Uterus (tissue), 4 donors: ENCODE measurements at places on chromosomes 12 and 14. TPM values are rescaled to one million over a fixed set of nuclear protein-coding genes. Genes with fewer than 3 reads are reported as not detected.
A peak's percentile ranks its signal among the peaks of the same experiment; 100 is the strongest.

ASCL1 gene
- total RNA-seq = 0.48 TPM

SP7 gene
- total RNA-seq = 0.34 TPM

CLECL1 gene
- not detected for total RNA-seq

GPRC5D gene
- not detected for total RNA-seq

CD69 gene
- 3.3 TPM for total RNA-seq

TM7SF3 gene
- 32.8 TPM for total RNA-seq

DNA sequence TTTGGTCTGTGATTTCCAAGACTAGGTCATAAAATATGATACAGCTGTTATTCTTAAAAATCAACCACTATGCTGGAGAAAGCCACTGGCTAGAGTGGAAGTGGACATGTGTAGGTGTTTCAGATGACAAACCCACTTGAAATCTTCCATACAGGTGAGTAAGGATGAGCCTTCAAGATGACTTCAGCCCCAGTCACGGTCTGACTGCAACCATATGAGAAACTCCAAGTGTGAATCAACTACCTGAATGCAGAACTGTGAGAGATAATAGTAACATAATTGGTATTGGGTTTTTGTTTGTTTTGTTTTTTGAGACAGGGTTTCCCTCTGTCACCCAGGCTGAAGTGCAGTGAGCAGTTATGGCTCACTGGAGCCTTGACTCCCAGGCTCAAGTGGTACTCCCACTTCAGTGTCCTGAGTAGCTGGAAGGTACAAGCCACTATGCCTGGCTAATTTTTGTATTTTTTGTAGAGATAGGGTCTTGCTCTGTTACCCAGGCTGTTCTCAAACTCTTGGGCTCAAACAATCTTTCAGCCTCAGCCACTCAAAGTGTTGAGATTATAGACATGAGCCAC, 273.3 kb upstream of the LRIG3 start:
- H3K36me3 ChIP-seq = no peaks in the 10 kb centered on the region
- H3K4me3 ChIP-seq = no peak overlapping the region
- H3K4me1 ChIP-seq = no peaks in the 10 kb centered on the region
- no peaks in the 10 kb centered on the region for H3K27me3 ChIP-seq
- no peak for DNase-seq
- no peak overlapping the region for H3K27ac ChIP-seq

DNA sequence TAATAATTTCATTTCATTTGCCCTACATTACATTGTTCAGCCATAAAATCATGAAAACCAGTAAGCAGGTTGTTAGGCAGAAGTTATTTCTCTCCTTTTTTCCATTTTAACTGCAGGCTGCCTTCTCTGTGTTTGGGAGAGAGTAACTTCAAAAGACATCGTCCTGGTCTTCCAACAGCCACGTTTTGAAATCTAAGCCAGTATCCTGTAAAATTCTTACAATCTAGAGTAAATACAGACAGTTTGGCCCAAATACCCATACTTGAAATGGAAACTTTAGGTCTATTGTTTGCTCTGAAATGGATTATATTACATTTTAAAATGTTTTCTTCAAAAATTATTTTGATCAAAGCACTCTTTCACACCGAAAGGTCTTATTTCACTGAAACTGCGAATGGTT, 66.1 kb upstream of the SLCO1C1 start:
- H3K27me3 ChIP-seq = no peaks in the 10 kb centered on the region
- H3K4me3 ChIP-seq = no peak overlapping the region
- no peaks in the 10 kb centered on the region for H3K4me1 ChIP-seq
- H3K27ac ChIP-seq = peak overlapping the region; percentile 55
- H3K36me3 ChIP-seq = no peaks in the 10 kb centered on the region
- DNase-seq = no peak

DNA sequence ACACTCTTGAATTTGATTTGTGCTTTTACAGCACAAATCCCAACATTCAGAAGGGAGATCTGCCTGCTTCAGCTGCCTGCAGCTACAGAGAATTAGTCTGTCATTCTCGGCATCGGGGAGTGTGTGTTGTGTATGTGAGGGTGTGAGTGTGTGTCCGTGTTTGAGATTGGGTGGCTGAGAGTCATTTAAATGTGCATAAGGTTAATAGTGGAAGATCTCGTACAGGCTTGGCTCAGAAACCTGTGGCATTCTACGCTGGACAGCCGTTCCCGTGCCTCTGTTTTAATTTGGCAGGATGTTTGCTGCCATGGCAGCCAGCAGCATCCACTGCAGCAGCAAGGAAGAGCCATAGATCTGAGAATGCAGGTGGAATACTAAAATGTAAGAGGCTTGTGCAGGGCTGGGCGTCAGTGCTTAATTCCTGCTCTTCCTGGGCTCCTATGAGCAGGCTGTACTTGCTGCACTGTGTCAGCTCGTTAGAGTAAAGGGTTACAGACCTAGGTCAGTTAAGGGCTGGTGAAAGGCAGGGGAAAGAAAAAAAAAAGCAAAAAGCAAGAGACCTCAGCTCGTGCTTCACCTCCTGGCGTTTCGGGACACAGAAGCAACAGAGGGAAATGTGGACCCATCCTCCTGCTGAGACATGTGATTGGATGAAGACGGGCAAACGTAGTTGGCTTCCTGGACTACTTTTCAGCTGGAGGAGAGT, 205.4 kb downstream of the NAV3 start:
- H3K27ac ChIP-seq = peak overlapping the region; percentile 44
- H3K4me3 ChIP-seq = peak overlapping the region; percentile 20
- DNase-seq = peak; percentile 16
- no peaks in the 10 kb centered on the region for H3K4me1 ChIP-seq
- H3K36me3 ChIP-seq = no peaks in the 10 kb centered on the region
- H3K27me3 ChIP-seq = no peaks in the 10 kb centered on the region

DNA sequence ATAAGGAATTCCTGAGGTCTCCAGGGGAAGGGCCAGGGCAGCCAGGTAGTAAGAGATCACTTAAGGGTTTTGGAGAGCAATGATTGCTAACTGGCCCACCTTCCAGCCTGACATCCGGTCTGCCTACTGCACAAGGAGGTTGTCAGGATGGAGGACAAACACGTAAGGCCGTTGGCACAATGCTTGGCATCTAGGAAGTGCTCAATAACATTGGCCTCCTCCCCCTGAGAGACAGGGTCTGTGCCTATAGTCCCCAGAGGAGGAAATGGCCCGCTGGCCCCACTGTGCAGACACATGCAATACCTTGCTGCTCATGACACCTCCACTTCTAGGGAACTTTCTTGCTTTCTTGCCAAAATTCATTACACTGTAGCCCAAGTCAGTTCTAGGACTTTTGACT, 73.2 kb downstream of the NTF3 start:
- no peaks in the 10 kb centered on the region for H3K27me3 ChIP-seq
- H3K4me1 ChIP-seq = no peaks in the 10 kb centered on the region
- H3K27ac ChIP-seq = no peak overlapping the region
- H3K4me3 ChIP-seq = no peak overlapping the region

DNA sequence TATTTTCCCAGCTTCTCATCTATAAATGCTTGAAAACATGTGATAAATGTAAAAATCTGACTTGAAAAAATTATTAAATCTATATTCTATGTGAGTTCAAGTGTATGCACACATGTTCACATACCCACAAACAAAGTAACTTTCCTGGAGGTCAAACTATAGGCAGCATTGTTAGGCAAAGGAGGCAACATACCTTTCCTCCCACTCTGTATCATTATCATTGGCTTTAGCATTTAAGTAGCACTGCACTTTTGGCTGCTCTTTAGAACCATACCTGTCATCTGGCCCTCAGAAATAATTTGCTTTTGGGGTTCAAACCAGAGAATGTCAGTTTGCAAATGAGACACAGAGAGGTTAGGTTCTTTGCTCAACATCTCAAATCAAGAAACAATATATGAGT, 102.4 kb upstream of the CCDC196 start:
- no peak for DNase-seq
- no peak overlapping the region for H3K4me3 ChIP-seq
- no peaks in the 10 kb centered on the region for H3K36me3 ChIP-seq
- no peaks in the 10 kb centered on the region for H3K27me3 ChIP-seq
- no peaks in the 10 kb centered on the region for H3K4me1 ChIP-seq

GRCh38 chr14:73153272-73153671, 17.0 kb downstream of the PSEN1 start:
- H3K27ac ChIP-seq = no peak overlapping the region
- H3K36me3 ChIP-seq = no peaks in the 10 kb centered on the region
- H3K4me3 ChIP-seq = no peak overlapping the region
- no peak for DNase-seq
- H3K4me1 ChIP-seq = no peaks in the 10 kb centered on the region
- no peaks in the 10 kb centered on the region for H3K27me3 ChIP-seq

GRCh38 chr14:68308726-68309520, 483.9 kb downstream of the ZFP36L1 start:
- no peak overlapping the region for H3K4me3 ChIP-seq
- DNase-seq = no peak
- peak overlapping the region; percentile 78 for H3K27ac ChIP-seq
- H3K36me3 ChIP-seq = no peaks in the 10 kb centered on the region
- H3K27me3 ChIP-seq = no peaks in the 10 kb centered on the region

GRCh38 chr12:112970391-112970790, 7.9 kb upstream of the OAS2 start:
- no peak for DNase-seq
- no peak overlapping the region for H3K4me3 ChIP-seq
- no peaks in the 10 kb centered on the region for H3K4me1 ChIP-seq
- H3K27ac ChIP-seq = no peak overlapping the region
- H3K27me3 ChIP-seq = no peaks in the 10 kb centered on the region
- no peaks in the 10 kb centered on the region for H3K36me3 ChIP-seq

DNA sequence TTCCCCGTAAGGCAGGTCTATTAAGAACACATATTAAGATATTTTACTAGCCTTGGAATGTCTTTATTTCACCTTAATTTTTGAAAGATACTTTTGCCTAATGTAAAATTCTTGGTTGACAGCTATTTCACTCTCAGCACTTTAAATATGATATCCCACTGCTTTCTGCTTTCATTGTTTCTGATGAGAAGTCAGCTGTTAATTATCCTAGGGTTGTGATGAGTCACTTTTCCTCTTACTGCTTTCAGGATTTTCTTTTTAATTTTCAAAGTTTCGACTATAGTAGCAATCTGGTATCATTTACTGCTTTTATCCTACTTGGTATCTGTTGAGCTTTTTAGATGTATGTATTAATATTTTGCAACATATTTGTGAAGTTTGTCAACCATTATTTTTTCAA, 578.9 kb upstream of the ATP2B1 start:
- H3K4me1 ChIP-seq = no peaks in the 10 kb centered on the region
- no peaks in the 10 kb centered on the region for H3K36me3 ChIP-seq
- no peaks in the 10 kb centered on the region for H3K27me3 ChIP-seq
- H3K27ac ChIP-seq = no peak overlapping the region
- DNase-seq = no peak
- H3K4me3 ChIP-seq = no peak overlapping the region

GRCh38 chr12:2412305-2412643, 359.5 kb downstream of the CACNA1C start:
- DNase-seq = no peak
- H3K27ac ChIP-seq = no peak overlapping the region
- no peak overlapping the region for H3K4me3 ChIP-seq
- H3K36me3 ChIP-seq = no peaks in the 10 kb centered on the region
- H3K4me1 ChIP-seq = peaks cover 5% of the 10 kb centered on the region
- H3K27me3 ChIP-seq = no peaks in the 10 kb centered on the region

DNA sequence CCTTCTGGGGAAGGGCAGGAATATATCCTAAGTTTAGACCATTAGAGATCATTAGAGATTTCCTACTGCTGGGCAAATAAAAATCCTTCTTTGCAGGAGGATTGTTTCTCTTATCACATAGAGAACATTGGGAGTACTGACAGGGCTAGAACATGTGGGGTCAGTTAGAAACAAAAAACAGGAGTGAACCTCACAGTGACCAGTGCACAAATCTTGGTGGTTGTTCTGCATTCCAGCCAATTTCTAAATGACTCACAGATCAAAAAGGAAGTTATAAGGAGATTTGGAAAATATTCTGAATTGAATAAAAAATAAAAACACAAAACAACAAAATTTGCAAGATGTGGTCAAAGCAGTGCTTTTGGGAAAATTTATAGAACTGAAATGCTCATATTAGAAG, 118.8 kb downstream of the LLPH start:
- H3K36me3 ChIP-seq = no peaks in the 10 kb centered on the region
- no peaks in the 10 kb centered on the region for H3K4me1 ChIP-seq
- no peak overlapping the region for H3K4me3 ChIP-seq
- no peak overlapping the region for H3K27ac ChIP-seq
- no peaks in the 10 kb centered on the region for H3K27me3 ChIP-seq
- DNase-seq = no peak

- H3K36me3 ChIP-seq = no peaks in the 10 kb centered on the region
- H3K4me3 ChIP-seq = peak overlapping the region; percentile 78
- no peaks in the 10 kb centered on the region for H3K27me3 ChIP-seq
- no peaks in the 10 kb centered on the region for H3K4me1 ChIP-seq
- H3K27ac ChIP-seq = peak overlapping the region; percentile 93
- DNase-seq = no peak
Observed at GRCh38 chr12:42326541-42327226, 717 bp downstream of the PPHLN1 start.
